Hippocampal formation (tissue), 2 donors: ENCODE measurements at places on chromosomes 7 and 10.

- DNase-seq: no peak
These were observed 102.7 kb downstream of the PRTFDC1 start for GRCh38 chr10:24849501-24850299.

DNA sequence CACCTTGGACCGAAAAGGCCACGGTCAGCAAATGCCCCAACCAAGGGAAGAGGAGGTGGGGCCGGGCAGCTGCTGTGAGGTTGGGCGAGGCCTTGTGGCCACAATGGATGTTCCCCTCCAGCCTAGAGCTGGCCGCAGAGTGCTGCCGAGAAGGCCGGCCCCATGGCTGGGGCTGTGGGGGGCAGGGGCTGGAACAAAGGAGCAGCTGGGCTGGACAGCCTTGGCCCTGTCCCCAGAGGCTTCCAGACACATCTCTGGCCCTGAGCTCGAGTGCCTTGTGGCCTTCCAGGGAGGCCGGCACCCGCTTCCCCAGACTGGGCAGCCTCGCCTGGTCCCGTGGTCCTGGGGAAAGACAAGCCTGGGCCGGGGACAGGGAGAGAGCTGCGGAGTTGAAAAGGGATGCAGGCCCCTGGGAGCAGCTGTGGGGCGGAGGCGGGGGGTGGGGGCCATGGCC is 88.0 kb downstream of the PDGFA start:
- DNase-seq: peak; percentile 77

DNA sequence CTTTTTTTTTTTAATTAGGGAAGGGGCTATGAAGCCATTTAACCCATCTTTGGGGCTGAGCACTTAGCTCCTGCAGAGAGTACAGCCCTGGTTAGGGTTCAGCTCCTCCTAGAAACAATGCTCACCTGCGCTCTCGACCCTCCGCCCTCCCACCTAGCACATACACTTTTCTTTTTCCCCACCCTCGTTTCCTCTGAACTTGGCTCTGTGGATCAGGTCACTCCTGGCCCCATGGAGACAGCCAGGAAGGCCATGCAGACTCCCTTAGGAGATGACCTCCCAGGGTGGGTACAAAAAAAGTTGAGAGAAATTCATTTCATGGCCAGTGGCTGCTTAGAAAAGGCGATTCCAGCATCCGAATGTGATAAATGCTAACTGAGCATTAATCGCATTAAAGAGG is 15.8 kb downstream of the PAX2 start:
- no peak for DNase-seq

GRCh38 chr7:76272851-76273497 is 29.5 kb upstream of the HSPB1 start:
- DNase-seq: no peak

- DNase-seq: no peak
These were observed 340.9 kb upstream of the PCDH15 start for GRCh38 chr10:55141892-55142291.

DNA sequence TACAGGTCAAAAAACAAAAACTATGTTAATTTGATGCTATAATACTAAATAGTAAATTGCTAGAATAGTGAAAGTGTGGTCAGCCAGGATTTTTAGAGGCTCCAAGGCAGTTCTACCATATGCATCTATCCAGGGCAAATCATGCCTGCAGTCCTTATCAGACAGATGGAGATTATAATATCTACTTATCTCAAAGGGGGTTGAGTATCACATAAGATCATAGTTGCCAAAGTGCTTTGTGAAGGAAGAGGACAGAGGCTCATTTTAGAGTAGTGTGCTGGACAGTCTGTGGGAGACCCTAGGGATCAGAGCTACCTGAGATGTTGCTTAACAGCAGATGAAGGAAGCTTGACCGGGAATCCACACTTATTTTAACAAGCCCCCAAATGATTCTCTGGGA is 3.2 kb downstream of the ICA1 start:
- DNase-seq: no peak

DNA sequence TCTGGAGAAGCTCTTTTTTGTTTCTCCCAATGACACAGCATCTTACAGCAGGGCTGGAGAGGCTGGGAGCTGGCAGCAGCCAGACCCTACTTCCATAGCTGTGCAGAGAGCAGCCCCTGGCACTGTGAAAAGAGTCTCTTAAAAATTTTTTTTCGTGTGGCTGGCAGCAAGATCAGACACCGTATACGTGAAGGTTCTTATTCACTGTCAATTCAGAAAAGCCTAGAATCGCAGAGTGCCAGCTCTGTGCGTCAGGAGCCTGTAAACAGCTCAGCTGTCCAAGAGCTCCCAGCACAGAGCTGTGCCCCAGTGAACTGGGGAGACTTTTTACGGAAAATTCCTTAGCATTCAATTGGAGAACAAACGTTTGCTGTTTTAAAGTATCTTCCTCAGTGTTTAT is 6.5 kb downstream of the BAG3 start:
- peak; percentile 43 for DNase-seq

DNA sequence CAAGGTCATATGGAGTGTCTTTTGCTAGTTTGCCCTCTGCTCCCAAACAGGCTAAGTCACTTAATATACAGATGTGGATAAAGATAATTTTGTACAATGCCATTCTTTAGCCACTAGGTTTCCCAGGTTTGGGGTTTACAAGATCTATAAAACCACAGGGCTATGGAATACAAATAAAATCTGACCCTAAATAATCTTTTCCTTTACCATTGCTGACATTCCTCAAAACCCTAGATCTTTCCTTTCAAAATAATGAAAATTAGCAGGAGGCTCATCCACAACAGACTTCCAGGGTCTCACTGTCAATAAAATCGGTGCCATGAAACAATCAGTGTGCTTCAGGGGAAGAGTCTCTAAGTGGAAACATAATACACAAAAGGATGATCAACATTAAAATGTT is 148.4 kb downstream of the CPEB3 start:
- DNase-seq: no peak

GRCh38 chr7:75937958-75938786 is 23.2 kb downstream of the POR start:
- peak; percentile 33 for DNase-seq

GRCh38 chr10:131580076-131580652 is 268.6 kb upstream of the TCERG1L start:
- no peak for DNase-seq

- DNase-seq: no peak
These were observed 240.8 kb upstream of the KLF14 start for GRCh38 chr7:130974794-130975193.

DNA sequence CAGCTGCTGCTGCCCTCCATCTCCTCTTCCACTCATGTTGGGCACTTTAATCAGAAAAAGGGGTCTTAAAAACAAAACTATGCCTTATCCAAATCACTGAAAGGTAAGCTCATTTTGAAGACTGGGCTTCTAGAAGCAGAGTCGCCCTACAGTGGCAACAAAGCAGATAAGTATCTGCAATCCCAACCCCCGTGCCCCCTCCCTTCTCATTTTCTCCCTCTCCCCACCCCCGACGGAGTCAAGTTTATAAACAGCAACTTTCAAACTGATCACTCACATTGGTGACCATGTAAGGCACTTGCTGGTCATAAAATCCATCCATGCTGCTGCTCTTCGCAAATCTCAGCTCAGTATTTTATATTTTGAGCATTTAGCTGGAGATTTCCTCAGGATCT is 738 bp downstream of the ETV1 start:
- no peak for DNase-seq

DNA sequence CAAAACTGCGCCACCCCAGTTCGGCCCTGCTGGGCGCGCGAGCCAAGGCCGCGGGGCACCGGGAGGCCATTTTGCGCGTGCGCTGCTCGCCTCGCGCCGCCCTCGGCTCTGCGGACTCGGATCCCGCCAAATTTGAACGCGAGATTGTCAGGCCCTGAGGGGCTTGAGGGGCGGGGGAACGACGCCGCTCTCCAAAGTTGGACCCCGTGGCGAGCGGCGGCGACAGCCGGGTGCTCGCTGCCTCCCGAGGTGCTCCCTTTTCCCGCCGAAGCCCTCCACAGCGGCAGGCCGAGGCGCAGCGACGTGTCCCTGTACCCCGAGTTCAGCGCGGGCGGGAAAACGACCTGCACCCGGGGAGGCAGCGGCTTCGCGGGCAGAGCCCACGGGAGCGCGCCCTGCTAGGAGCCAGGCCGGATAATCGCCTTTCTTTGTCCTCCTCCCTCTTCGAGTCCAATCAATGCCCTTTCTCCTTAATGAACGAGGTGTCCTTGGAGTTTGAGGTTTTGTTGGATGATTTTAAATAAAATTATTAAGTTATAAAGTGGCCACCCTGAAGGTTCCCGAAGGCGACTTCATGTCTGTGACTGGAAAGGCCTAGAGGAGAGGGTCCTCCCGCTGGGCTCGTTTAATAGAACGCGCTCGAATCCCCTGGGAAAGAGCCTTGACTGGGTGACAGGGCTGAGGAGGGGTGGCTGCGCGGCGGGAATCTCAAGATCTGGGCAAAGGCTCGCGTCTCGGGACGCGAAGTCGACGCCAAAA is 10.7 kb upstream of the SPAG6 start:
- DNase-seq: no peak

- DNase-seq: no peak
These were observed 4.1 kb downstream of the LBX1 start for GRCh38 chr10:101224910-101225823.

DNA sequence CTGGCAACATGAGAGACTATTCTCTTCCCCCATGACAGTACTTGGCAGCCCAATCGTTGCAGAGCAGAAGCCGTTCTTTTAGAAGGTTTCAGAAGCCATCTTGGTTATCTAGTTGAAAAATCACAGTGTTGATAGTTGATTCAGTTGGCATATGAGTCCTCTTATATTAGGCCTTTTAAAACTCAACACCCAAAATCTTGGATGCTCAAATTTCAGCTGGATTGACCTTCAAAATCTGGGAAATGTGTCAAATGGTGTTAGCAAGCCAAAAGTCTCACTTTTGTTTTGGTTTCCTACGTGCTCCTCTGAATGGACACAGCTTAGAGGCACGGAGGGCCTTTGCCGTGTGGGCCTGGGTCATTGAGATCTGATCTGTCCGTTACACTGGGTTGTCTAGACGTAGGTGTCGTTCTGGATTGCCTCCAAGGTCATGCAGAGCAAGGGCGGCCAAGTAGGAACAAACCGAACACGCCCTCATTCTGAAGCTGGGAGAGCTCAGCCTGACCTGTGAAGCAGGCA is 59.3 kb upstream of the BMPER start:
- DNase-seq: no peak

- DNase-seq: no peak
These were observed 62.9 kb upstream of the MNX1 start for GRCh38 chr7:157073335-157073734.

DNA sequence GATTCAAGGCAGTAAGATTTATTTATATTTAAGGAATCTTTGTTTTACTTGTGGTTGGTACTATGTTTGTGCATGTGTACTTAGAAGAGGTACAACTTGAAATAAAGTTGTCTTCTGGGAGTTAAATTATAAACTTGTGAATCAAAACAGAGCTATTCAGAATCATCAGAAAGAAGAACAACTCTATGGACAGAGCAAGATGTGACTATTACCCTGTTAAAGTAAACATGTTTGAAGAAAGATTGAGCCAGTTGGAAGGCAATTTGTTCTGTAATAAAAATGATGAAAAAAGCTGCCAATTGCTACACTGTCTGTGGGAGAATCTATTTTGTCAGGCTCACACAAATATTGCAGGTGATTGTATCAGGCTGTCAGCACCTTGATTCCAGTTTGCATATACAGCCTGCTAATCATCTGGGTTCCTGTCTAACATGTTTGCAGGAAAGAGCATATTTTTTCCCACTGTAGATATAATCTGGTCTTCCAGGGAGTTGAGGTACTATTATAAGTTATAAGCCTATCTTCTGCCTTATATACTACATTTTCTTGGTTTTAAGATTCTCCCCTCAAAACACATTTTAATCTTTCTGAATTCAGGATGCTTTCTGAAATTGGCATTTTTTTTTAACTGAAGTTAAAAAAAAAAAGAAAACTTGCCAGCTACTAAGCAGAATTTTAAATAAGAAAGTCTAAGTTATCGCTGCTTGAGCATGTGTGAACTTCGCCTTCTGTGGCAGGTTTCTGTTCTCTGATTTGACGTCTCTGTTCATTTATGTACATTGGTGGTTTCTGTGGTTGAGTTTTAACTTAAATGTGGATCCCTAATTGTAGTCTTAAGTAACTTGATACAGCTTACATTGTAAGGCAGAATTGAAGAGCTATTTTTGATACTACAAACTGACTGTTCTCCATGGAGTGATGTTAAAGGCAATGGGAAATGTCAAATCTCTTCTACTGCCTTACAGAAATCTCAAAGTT is 46.0 kb downstream of the ZNRF2 start:
- no peak for DNase-seq

DNA sequence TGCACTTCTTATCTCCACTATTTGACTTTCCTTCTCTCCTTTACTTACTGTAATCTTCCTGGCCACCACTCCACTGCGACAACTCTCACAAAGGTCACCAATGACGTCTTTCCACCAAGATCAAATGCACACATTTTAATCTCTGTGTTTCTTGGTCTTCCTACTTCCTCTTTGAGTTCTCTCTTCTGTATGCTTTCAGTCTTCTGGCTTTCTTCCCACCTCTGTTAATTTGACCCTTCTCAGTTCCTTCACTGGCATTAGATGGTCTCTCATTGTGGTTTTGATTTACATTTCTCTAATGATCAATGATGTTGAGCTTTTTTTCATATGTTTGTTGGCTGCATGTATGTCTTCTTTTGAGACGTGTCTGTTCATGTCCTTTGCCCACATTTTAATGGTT is 31.9 kb downstream of the FAM107B start:
- no peak for DNase-seq

DNA sequence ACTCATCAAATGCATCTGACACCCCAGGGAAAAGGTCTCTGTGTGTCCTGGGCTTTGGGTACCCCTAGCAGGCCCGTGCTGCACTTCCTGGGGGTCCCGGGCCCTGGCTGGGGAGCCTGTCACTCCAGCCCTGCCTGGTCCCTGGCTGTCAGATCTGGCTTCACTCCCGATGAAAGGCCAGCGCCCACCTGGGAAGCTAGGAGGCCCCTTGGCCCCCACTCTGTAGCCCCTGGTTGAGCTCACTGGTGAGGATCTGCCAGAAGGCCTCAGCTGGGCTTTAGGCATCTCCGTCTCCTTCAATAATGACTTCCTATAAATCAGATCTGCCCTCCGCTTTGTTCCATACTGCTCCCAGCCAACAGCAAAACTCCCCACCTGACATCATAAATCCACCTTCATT is 64.0 kb downstream of the GOLGA7B start:
- no peak for DNase-seq

- no peak for DNase-seq
These were observed 163.4 kb downstream of the ATE1 start for GRCh38 chr10:121764233-121764942.

GRCh38 chr7:10040674-10041073 is 933.0 kb upstream of the PHF14 start:
- no peak for DNase-seq

DNA sequence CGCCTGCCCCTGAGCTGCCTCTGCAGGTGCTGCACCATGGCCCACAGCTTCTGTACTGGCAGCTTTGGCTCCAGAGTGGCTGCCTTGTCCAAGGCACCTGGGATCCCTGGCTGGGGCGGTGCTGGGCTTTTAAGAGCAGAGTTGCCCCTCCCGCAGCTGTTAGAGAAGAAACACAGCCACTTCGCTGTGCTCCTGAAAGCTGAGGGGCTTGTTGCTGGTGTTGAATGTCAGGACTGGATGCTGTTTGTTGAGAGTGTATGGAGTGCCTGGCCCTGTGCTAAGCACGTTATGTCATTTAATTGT is 6.2 kb downstream of the FAM241B start:
- no peak for DNase-seq
